ENCODE measurements at places on chromosomes 5 and 9.

GRCh38 chr5:98786191-98786853 is 12.9 kb downstream of the RGMB start:
- no peak for DNase-seq

GRCh38 chr5:181186022-181186421 is 19.0 kb downstream of the TRIM7 start:
- no peak for DNase-seq

GRCh38 chr9:137811283-137811870 is 66.2 kb upstream of the CACNA1B start:
- no peak for DNase-seq

DNA sequence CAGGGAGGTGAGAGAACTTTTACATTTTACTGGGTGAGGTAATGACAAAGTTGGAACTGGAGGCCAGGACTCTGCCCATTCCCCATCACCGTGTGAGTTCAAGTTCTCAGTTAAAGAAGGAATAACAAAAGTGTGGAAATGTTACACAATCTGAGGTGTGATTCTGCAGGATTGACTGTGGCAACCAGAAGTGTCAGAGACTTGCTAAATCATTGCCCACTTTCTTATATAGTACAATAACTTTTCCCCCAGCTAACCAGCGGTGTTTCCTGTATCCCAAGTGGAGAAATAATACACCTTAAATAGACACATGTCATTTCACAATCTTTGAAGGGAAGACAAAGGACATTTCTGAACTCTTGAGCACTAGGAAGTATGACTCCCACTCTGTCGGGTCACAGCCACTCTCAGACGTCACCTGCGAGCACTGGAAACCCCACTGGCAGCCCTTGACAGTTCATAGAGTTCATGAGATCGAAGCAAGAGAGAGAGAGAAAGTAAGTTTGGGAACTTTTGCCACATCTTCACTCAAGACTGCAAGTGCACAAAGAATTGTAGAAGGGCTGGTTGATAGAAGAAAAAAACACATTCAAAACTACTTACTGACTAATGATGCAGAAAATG is 28.4 kb downstream of the PAX5 start:
- DNase-seq: no peak

DNA sequence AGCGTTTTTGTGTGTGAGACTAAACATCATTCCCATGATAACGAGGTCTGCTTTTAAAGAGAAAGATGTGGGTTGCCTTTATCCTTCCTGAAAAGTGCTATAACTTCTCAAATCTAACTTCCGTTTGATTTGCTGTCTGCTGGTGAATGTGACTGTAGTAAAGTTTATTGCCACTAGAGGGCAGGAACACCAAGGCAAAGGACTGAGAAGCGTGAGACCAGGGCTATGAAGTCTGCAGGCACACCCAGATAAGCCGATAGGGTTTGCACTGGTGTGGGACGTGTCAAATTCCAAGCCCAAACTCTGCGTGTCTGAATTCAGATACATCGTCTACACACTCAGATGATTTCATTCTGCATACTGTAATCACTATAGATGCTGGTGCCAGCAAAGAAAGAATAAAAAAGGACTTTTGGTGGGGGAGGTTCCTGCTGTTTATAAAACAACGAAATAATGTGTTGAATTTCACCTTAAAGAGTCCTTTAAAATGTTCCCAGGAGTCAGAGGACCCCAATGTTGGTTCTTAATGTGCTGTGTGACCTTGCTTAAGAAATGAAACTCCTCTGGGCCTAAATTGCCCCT is 87.2 kb downstream of the PTTG1 start:
- DNase-seq: peak; percentile 65

DNA sequence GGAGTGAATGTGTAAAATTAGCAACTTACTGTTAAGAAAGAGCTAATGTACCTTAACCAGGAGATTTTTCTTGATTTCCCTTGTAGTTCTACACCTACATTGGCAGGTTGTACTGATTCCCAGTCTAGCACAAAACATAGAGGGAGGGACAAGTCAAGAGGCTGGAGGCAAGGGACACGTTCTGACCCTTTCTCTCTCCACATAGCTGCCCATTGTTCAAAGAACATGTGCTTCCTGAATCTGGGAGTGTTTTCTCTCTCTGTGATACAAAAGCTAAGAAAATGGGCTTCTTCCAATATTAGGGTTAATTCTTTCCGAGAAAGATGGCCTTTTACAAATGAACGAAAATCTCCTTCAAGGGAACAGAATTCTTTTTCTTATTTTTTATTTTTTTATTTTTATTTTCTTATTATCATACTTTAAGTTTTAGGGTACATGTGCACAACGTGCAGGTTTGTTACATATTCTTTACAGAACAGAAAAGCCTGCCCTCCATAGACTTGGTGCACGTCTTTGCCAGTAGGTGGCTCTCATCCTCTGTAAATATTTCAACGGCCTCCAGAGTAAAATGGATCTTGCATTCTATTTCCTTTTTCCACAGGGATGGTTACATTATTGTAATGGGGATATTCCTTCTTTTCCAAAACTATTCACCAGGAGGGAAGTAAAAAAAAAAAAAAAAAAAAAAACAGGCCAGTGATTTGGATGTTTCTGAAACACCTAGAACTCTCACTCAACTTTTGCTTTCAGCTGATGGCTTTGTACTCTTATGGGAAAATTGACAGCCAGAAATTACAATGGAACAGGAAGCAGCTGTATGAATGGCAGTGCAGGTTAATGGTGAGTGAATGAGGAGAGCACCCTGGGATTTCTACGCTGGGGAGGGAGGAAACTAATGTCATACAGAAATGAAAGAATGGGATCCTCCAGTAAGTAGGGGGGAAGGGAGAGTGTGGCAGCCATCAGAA is 13.1 kb upstream of the IFNA5 start:
- no peak for DNase-seq

GRCh38 chr5:135954899-135955298 is at the start of gene LECT2:
Gene LECT2 (minus strand): TSS chr5:135954983. CDS start chr5:135954833, 150 bp downstream.
- no peak for DNase-seq

- DNase-seq: no peak
These were observed 149.1 kb upstream of the KLF4 start for GRCh38 chr9:107638521-107639310.

DNA sequence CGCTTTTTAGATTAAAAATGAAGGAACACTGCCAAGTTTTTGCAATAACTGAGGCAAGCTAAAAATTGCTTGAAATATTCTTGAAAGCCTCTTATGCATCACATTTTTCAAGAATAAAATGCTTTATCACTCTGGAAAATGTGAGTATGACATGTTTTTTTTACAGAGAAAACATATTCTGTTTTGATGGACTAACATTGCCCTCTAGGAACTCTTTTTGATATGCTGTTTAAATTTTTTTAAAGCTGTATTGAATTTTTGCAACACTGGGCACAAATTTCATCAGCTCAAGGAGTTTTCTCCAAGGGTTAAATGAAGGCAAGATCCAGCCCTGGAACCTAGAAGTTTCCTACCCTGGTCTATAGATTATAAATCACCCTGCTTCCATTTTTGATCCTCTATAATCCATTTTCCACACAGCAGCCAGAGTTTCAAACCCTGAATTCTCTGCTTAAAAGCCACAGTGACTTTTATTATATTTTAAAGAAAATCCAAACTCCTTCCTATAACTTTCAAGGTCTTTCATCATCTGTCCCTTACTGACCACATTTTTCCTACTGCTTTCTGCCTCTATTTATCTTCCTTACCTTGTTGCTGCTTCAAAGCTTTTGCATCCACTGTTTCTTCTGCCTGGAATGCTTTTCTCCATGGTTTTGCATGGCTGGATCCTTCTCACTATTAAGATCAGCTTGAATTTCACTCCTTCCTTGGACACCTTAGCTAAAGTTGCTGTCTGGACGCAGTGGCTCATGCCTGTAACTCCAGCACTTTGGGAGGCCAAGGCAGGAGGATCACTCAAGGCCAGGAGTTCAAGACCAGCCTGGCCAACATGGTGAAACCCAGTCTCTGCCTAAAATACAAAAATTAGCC is 60.9 kb downstream of the IL31RA start:
- DNase-seq: no peak

GRCh38 chr9:7324152-7324598 is 475.4 kb downstream of the DMAC1 start:
- DNase-seq: no peak

DNA sequence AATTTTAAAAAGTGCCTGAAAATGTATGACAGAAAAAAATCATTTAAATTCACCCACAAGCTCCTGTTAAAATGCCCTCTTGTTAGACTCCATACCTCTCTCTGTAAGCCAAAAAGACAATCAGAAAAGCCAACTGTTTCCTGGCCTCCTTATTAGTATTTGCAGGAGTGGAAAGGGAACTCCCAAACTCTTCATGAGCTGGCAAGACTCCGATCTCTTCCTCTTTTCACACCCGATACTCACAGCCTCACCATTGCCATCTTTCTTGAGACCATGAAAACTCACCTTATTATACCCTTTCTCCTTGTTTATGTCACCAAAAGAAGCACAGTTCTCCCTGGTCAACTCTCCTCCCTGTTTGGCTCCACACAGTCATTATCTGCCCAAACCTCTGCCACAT is 197.8 kb downstream of the DMAC1 start:
- DNase-seq: no peak

GRCh38 chr9:94005272-94005901 is 50.2 kb upstream of the BARX1 start:
- DNase-seq: no peak

DNA sequence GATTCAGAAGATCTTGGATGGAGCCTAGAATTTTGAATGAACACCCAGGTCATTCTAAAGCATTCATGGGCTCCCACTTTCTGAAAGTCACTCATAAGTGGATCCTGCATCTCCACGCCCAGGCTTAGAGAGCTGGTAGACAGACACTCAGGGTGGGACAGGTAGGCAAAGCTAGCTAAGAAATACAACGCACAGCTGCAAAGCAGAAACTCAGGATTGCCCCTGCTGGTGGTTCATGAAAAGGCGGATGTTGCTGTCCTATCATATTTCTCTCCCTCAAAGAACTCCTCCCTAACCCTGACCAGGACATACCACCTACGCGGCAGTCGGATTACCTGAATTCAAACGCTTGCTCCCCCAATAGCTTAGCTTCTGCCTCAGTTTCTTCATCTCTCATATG is 226.5 kb downstream of the GLIS3 start:
- no peak for DNase-seq

GRCh38 chr9:16833296-16833835 is 37.1 kb downstream of the BNC2 start:
- no peak for DNase-seq

- DNase-seq: no peak
These were observed 187.6 kb upstream of the EFNA5 start for GRCh38 chr5:107858324-107858723.

GRCh38 chr5:91443761-91444467 is 60.8 kb upstream of the ARRDC3 start:
- DNase-seq: no peak

- DNase-seq: no peak
These were observed 44.6 kb upstream of the EIF4EBP3 start for GRCh38 chr5:140502834-140503233.

DNA sequence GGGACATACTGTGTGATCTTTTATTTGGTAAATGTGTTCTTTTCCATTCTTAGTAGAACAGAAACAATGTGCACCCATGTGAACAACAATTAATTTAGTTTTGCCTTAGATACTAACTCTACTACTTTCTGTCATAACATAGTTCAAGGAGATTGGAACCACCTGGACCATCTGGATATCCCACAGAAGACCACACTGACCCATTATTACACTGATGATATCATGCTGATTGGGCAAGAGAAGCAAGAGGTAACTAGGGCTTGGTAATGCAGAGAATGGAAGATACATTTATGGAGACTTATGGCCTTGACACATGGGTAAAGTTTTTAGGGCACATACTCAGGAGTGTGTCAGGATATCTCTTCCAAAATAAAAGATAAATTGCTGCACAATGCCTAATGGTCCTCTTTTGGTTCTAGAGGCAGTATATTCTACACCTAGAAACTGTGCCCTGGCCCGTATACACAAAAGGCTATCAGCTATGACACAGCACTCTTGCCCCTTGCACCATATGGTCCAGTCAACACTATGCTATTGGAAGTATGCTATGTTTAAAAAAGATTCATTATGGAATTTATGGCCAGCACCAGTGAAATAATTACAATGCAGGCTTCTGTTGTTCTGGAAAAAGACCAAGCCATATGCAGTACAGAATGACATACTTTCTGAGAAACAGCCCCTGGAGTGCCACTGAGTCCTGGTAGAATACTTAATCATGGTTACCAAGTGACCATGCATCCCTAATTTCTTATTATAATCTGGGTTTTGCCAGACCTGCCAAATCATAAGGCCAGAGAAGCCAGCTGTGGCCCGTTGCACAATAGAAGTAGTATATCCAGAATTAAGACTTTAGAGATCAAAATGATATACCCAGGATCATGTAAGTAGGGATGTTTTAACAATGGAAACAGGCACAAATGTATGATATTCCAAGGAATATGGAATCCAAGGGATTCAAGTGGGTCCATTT is 41.6 kb upstream of the MROH2B start:
- no peak for DNase-seq

GRCh38 chr5:171826132-171826531 is 40.5 kb downstream of the SMIM23 start:
- no peak for DNase-seq

DNA sequence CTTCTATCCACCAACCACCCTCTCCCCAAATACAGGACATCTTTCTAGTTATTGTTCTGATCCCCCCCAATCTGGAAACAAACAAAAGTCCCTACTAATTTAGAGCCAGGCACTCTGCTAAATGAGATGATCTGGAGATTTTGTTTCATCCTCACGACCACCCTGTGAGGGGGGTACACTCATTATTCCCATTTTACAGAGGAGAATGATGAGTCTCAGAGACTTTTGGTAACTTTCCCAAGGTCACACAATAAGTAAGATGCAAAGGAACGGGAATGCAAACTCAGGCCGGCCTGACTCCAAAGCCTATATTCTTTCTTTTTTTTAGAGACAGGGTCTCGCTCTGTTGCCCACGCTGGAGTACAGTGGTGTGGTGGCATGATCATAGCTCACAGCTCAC is 9.4 kb downstream of the PDGFRB start:
- no peak for DNase-seq

GRCh38 chr5:124550731-124551130 is 195.7 kb downstream of the ZNF608 start:
- DNase-seq: no peak

DNA sequence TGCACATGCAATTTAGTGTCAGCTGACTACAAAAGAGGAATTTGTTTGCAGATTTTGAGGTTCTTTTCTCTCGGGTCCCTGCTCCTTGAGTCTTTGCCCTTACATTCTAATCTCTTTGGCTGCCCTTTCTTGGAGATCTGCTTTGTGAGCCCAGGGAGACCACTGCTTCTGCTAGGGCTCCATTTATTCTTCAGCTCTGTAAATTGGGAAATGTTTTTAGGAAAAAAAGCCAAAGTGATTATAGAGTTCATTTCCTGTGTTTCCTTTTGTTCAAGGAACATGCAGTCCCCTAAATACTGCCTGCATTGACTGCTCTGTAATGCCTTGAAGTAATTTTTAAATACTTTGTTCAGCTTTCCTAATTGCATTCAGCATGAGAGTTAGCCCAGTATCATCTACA is 197.4 kb downstream of the CSNK1G3 start:
- no peak for DNase-seq

Measured in activated T-cell treated with anti-CD3 and anti-CD28 coated beads for 24 hours (primary cell).